CD4-positive, CD25-positive, alpha-beta regulatory T cell (primary cell): ENCODE measurements at places on chromosomes 2 and 18. TPM values are rescaled to one million over a fixed set of nuclear protein-coding genes. Genes with fewer than 3 reads are reported as not detected.

GRCh38 chr2:42008241-42008921, 39.4 kb upstream of the PKDCC start:
- H3K27me3 ChIP-seq, result peaks cover 6% of the 10 kb centered on the region
- no peak overlapping the region for H3K27ac ChIP-seq
- H3K36me3 ChIP-seq, result no peaks in the 10 kb centered on the region
- H3K4me1 ChIP-seq, result no peaks in the 10 kb centered on the region

The RANBP2 gene
- 155 TPM for total RNA-seq

GRCh38 chr2:157925071-157925470, 48.9 kb upstream of the ACVR1 start:
- H3K4me1 ChIP-seq, result no peaks in the 10 kb centered on the region
- no peak overlapping the region for H3K4me3 ChIP-seq
- no peak for DNase-seq
- H3K27ac ChIP-seq, result no peak overlapping the region
- no peaks in the 10 kb centered on the region for H3K36me3 ChIP-seq

The ST8SIA5 gene
- not detected for total RNA-seq

The CD226 gene
- 65.1 TPM for total RNA-seq

DNA sequence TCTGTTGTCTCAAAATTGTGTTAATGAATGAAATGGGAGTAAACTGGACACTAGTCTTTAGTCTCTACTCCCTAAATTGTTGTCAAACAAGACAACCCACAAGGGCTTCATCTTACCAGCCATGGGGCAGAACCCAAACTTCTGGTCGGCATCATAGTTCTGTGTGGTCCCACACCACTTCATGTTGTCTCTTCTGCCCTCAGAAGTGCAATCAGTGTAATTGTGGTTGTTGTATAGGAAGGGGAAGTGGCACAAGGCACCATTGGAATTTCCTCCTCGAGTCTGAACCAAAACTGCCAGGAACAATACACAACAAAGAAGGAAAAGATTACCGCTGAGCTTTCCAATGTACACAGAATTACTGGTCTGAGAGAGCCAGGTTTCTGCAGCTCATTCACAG, 12.6 kb downstream of the FN1 start:
- H3K27ac ChIP-seq, result no peak overlapping the region
- H3K27me3 ChIP-seq, result peaks cover 4% of the 10 kb centered on the region
- H3K4me1 ChIP-seq, result no peaks in the 10 kb centered on the region
- H3K36me3 ChIP-seq, result no peaks in the 10 kb centered on the region

- no peak overlapping the region for H3K27ac ChIP-seq
- H3K4me3 ChIP-seq, result no peak overlapping the region
- DNase-seq, result no peak
- no peaks in the 10 kb centered on the region for H3K4me1 ChIP-seq
Observed at GRCh38 chr2:16707014-16707623, 41.5 kb upstream of the CYRIA start.

DNA sequence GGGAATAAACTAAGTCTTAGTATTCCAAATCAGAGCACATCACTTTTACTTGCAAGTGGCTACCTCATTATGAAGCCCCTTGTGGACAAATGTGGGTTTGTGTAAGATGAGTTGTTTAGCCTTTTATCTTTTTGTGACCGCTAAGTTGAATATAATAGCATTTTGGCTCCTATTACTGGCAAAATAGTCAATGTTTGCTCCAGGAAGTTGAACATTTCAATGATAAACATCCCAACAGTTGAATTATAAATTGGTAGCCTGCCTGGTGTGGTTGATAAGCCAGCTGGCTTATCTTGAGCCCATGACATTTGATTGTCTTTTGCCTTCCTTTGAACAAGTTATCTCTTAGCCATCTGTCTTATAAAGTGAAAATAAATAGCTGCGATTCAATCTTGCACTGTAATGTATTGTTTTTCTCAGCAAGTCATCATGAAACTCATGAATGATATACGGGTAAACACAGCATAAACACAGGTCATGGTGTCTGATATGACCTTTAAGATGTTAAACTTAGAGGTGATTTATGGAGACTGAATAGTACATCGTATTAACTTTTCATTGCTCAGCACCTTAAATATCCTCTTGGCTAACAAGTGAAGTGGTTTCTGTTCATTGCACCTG, 338.4 kb downstream of the SOCS6 start:
- no peaks in the 10 kb centered on the region for H3K36me3 ChIP-seq
- no peak overlapping the region for H3K27ac ChIP-seq
- no peak for DNase-seq
- no peaks in the 10 kb centered on the region for H3K27me3 ChIP-seq
- peak overlapping the region; percentile 58 for H3K4me3 ChIP-seq

DNA sequence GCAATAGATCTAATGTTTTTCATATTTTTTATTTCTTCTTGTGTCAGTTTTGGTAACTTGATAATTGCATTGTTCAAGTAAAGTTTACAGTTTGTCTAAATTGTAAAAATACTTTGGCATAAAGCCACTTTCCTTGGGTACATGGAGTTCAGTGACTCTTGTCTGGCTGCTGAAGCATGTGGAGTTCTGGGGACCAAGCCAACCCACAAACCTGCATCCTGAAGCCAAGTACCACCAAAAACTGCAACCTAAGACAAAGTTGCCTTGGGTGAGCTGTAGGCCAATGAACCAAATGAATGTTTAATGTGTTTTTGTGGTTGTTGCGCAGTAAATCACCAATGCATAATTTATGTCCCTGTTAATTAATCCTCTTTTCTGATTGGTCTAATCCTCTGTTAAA, 872.6 kb downstream of the BCL11A start:
- H3K27ac ChIP-seq, result no peak overlapping the region
- no peaks in the 10 kb centered on the region for H3K27me3 ChIP-seq
- H3K36me3 ChIP-seq, result no peaks in the 10 kb centered on the region
- H3K4me1 ChIP-seq, result no peaks in the 10 kb centered on the region
- DNase-seq, result no peak
- no peak overlapping the region for H3K4me3 ChIP-seq

The EML4 gene
- 293 TPM for total RNA-seq

DNA sequence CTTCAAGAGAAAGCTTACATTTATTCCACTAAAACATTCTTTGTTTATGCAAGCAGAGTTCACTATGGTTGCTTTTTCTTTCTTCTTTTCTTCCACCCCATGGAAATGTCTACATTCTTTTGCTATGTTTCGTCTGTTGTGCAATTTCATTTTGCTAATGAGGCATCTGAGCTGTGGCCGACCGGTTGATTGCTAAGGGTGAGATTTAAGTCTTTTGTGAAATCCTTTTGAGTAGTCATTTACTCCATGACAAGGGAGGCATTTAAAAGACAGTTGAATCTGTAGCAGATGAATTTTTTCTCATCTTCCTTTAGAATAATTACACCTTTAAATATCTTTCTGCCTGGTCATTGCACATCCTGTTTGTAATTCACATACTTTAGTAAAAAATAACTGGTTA, 324.1 kb upstream of the THUMPD2 start:
- no peaks in the 10 kb centered on the region for H3K36me3 ChIP-seq
- DNase-seq, result no peak
- H3K27me3 ChIP-seq, result no peaks in the 10 kb centered on the region
- H3K27ac ChIP-seq, result no peak overlapping the region
- no peaks in the 10 kb centered on the region for H3K4me1 ChIP-seq

The PLEK gene
- 10.1 TPM for total RNA-seq

- no peaks in the 10 kb centered on the region for H3K36me3 ChIP-seq
- no peak overlapping the region for H3K27ac ChIP-seq
- no peaks in the 10 kb centered on the region for H3K4me1 ChIP-seq
- no peak overlapping the region for H3K4me3 ChIP-seq
Observed at GRCh38 chr2:151560289-151560688, 150.6 kb downstream of the RIF1 start.

- no peak overlapping the region for H3K4me3 ChIP-seq
- DNase-seq, result no peak
- H3K27me3 ChIP-seq, result no peaks in the 10 kb centered on the region
- H3K4me1 ChIP-seq, result no peaks in the 10 kb centered on the region
Observed at GRCh38 chr18:35464831-35465279, 32.9 kb downstream of the INO80C start.

The CABYR gene
- total RNA-seq, result 1.2 TPM

GRCh38 chr2:191180713-191181112, 29.9 kb upstream of the STAT4 start:
- no peak for DNase-seq
- no peaks in the 10 kb centered on the region for H3K4me1 ChIP-seq
- no peak overlapping the region for H3K27ac ChIP-seq
- H3K36me3 ChIP-seq, result no peaks in the 10 kb centered on the region

The CHRND gene
- total RNA-seq, result not detected

- H3K4me1 ChIP-seq, result peaks cover 86% of the 10 kb centered on the region
- no peaks in the 10 kb centered on the region for H3K36me3 ChIP-seq
- peaks cover 48% of the 10 kb centered on the region for H3K27me3 ChIP-seq
- no peak for DNase-seq
Observed at GRCh38 chr2:174338671-174339560, 4.2 kb downstream of the SP9 start.
